EH (cell line): ENCODE measurements at places on chromosomes 7 and 10.

GRCh38 chr10:6074489-6075301 is 12.5 kb upstream of the IL2RA start:
- DNase-seq: peak; percentile 41

DNA sequence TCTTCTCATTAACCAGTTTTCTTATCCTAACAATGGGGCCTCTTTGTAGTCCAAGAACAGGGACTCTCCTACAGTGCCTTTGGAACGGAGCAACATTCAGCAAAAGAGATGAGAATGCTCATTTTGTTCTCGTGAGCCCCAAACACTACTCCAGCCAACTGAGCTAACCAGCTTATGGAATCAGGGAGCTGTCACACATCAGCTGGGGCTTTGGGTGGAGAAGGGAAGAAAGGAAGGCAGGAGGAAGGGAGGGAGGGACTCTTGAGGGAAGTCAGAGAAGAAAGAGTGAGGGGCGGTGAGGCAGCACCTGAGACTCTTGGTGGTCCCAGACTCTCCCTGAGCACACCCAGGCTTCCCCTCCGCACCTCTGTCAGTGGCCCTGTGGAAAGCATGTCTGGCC is 123.1 kb downstream of the CLEC2L start:
- no peak for DNase-seq

DNA sequence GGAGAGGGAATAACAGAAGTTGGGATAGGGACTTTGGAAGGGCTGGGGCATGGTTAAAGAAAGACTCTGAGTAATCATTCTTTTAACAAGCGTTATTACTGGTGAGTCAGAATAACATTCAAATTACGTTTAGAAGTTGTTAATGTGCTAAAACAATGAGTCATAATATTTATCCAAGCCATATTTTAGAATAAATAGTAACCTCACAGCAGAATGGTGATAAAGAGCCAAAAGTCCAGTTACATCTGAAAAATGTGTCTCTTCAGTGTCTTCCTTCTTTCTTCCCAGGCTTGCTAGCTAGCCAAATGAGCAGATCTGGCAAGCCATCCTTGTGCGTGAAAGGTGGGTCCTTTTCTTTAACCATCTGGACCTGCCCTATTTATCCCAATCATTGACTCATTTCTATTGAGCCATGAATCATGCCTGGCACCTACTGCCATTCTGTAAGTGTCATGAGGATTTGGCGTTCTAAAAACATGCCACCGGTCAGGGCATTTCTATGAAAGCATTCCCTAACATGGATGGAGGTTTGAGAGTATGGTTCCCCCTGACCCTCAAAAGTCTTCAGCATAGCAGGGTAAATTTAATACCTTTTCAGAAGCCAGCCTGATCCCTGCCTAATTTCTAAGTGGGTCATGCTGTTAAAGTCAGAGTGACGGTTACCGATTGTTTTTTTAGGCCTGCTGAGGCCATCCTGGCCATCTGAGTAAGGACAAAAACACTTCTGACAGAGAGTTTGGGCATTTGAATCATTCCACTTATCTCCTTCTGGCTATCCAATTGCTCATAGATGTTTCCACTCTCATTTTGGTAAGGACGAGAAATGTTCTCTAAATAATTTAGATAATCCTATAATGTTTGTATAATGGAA is 26.9 kb downstream of the MYPN start:
- DNase-seq: peak; percentile 95

DNA sequence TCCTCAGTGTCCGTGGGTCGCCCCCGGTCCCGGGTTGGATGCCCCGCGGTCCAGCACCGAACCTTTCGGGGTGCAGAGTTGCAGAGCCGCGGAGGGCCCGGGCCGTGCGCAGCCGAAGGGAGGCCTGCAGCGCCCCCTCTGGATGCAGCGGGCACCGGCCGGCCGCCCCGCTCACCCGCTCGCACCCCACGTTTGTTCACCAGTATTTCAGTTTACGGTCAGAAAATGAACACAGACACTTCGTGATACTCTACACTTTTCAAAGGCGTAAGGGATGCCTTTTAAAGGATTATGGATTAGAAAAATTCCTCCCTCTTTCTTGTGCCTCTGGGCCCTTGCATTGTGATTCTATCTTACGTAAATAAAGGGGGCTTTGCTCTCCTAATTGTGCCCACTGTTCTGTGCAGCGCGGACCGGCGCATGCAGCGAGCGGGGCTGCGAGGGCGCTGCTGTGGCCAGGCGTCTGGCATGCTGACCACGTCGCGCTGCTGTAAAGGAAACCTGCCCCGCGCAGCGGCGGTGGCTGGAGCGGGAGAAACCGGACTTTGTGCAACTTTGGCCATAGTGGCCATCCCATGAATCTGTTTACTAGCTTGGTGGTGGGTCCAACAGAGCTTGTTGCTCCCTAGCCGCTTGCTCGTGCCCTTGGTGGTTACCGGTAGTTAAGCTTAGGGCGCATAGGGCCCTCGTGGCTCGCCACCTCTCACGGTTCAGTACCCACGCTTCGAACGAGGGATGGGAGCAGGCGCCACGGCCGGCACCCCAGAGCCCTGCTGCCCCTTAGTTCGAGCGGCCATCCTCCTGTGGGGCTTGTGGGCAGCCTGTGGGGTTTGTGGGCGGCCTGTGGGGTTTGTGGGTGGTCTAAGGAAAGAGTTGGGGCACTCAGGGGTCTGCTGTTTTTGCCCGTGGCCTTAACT is 739 bp upstream of the MEST start:
- DNase-seq: peak; percentile 32

DNA sequence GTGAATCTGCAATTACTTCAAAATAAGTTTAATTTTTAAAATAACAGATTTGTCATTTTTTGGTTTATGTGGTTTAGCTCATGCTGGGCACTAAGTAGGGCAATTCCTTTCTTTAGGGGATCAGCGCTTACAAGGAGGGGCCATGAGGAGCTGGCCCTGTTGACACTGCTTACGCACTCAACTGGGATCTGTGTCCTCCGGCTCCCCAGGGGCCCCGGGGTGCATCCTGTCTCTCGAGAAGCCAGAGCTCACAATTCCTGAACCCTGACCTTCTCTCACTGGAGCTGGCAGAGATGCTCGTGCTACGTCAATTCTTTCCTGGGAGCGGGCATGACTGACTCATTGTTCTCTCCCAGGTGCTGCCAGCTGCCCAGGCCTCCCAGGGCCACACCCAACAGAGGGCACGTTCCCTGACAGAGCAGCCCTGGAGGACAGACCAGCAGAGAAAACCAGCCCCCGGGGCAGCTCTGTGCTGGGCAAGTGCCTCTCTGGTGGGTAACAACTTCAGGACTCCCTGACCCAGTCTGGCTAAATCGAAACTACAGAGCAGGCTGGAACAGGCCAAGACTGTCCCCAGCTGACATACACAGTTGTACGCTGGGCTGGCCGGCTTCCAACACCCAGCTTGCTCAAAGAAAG is 36.8 kb downstream of the CTBP2 start:
- peak; percentile 60 for DNase-seq

DNA sequence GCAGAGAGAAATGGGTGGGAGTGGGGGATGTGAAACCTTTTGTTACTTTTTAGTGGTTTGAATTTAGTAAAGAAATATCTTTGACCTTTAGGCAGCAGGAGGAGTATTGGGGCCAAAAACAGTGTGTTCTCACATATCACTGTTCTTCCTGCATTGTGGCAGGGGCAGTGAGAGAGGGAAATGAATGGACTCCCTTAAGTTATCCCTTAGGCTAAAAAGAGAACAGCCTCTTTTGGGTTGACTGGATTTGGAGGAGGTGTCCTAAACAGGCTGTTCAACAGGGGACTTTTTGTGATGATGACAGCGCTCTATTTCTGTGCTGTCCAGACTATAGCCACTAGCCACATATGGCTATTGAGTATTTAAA is 22.3 kb downstream of the ZNF775 start:
- DNase-seq: no peak

DNA sequence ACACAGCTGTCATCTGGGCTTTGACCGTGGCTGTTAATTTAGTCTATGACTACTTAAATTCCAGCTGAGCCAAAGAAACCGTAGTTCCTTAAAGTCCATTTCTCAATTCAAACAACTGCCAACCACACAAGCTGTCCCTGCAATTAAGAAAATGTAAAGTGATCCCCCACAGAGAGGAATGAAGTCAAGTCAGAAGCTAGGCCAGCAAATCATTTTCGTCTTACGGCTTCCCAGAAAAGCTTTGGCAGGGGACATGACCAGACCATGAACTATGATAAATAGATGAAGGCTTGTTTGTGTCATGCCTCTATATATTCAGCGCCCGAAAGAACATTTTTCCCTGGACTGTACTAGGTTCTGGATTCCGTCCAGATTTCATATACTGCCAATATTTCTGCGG is 54.6 kb downstream of the HACD1 start:
- DNase-seq: peak; percentile 40

- no peak for DNase-seq
These were observed 46.1 kb downstream of the CPEB3 start for GRCh38 chr10:92244796-92245195.

DNA sequence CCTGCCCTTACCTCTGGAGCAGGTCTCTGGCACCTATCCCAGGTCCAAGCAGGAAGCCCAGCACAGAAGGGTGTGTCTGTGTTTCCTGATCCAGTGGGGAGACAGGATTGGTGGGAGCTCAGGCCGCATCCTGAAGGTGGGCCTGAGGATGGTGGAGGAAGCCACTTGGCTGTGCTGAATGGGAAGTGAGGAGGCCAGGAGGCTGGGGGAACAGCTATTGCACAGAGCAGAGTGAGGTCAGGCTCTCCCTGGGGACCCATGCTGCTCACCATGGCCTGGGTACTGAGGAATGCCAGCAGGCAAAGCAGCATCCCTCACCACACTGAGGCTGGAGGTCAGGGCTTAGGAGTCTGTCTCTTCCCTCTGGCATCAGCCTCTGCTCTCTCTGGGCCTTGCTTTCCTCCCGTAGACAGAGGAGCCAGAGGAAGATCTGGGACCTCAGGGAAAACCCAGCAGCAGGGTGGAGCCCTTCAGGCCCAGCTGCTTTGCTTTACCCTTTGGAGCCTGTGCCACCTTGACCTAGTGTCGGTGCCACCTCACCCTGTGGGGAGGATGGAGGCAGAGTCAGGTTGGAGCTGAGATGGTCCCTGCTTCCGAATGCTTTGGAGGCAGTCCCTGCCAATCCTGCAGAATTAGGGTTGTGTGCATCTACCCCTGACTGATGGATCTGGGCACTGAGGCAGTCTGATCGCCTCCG is 39.0 kb downstream of the CDH23 start:
- no peak for DNase-seq

DNA sequence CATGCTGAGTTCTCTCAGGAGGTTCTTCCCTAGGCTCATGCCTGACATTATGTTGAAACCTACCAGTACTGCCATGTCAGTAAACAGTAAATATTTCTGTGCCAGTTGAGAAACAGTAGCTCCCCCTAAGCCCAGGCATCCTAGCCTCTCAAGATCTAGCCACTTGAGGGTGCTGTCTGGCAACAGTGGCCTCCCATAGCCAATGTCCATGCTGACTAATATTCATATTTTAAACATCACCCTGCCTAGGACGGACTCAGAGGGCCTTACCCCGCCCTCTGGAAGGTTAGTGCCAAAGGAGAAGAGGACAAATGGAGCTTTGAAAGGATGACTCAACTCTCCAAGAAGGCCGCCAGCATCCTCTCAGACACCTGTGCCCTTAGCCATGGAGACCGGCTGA is 7.7 kb downstream of the ACSM6 start:
- DNase-seq: peak; percentile 60

DNA sequence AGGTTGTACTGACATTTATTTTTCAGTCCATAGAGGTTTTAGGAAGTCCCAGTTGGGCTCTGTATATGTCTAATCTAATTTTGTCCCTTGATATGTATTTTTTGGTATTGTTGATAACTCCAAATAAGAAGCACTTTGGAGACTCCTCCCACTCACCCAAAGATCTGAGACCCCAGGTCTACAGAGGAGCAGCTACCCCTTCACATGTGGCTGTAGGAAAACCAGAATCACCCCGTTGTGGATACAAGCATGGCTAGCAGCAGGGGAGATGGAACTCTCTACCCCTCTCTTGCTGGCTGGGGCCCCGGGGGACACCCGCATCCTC is 9.4 kb downstream of the HHEX start:
- DNase-seq: no peak

- no peak for DNase-seq
These were observed 114.8 kb downstream of the FAM53B start for GRCh38 chr10:124629415-124629814.

GRCh38 chr10:43595739-43596298 is 10.4 kb upstream of the ZNF485 start:
- DNase-seq: no peak

GRCh38 chr7:85587785-85588184 is 400.9 kb upstream of the SEMA3D start:
- peak; percentile 32 for DNase-seq

DNA sequence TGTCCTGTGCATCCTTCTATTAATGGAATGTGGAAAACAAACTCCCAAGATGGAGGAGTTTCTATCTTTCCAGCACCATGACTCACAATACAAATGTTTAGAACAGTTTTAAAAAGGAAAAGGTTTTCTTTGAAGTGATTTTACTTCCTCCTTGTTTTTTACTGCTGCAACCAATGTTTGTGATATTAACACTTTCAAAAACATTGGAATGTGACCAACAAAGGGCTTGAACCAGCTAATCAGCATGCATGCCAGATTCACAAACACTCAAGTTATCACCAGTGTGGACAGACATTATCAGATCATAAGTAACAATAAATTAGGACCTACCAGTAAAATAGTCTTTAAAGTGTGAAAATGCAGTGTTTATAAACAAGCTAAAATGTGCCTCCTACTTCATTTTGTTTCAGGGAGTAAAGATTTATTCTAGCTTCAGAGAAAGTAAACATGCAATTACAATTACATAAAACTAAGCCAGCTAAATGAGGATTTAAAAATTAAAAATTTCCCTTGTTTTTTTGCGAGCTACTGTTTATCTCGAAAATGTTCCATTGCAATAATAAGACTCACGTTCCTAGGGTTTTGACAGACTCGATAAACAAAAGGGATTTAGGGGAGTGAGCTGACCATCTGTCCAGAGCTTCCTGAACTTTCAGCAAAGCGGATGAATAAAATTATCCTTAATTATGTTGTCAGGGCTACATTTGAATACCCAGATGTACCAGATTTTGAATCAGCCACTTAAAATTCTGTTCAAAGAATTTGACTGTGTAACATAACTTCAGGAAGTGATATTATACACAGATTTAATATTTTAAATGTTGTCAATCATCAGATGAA is 29.8 kb downstream of the CPVL start:
- DNase-seq: no peak

GRCh38 chr7:131325179-131325840 is 2.4 kb upstream of the MKLN1 start:
- peak; percentile 36 for DNase-seq

DNA sequence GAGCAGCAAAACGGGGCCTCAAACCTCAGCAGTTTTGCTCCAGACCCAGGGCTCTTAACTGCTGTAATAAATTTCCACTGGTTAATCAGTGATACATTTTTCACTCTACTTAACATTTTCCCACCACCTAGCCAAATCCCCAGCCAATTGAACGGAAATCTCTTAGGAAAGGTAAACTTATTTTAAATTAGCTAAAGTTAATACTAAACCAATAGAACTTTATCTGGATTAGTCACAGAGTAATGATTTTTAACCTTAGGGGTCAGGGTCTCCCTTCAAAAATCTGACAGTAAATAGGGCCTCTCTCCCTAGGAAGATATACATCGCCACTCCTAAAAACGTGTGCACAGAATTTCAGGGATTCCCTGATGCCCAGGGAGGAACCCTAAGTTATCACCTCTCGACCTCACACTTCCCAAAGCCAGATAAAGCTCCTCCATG is 87.4 kb upstream of the KMT2E start:
- DNase-seq: no peak

- DNase-seq: no peak
These were observed 110.6 kb downstream of the AUTS2 start for GRCh38 chr7:69708857-69709256.
